Activated B cell treated with CpG ODN at 0.5 μM for 24 hours (primary cell): ENCODE measurements at places on chromosomes 6 and 20.

DNA sequence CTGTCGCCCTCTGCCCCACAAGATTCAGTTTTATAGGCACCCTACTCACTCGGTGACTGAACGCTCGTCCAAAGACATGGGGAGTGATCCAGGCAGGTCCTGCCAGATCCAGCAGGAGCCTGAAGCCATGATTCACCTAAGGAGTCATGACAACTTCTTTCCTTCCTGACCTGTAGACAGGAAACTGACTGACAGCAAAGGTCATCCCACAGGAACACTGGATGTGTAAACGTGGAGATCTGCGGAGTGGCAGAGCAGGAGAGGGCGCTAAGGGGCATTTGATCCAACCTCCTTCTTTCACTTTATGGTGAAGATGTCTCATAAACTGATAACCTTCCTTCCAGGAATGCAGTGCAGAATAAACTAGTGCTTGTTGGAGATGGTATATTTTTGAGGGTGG is 192.2 kb downstream of the GJA10 start:
- no peak for DNase-seq

DNA sequence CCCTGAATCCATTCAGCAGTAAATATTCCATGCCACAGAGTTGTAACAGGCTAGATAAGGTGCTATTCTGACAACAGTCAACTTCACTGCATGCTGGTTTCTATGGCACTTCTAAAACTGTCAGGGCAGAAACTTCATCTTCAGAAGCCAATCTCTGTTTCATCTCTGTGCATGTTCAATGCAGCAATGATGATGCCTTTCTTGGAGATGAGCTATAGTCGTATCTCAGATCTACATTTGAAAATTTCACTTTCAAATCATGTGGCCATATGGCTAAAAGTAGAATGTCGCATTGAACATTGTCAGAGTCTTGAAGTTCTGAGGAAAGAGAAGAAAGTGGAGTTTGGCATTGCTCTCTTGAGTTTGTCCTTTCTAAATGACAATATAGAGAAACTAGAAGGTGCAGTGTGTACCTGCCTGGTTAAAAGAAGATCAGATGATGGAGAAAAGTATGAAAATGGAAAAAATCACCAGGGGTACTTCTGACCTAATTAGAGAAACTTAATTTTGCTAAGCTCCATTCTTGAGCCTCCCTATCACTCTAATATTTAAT is 49.0 kb upstream of the VSTM2L start:
- DNase-seq: no peak

- no peak for DNase-seq
Measured at GRCh38 chr6:73610444-73611275, 43.1 kb downstream of the SLC17A5 start.

DNA sequence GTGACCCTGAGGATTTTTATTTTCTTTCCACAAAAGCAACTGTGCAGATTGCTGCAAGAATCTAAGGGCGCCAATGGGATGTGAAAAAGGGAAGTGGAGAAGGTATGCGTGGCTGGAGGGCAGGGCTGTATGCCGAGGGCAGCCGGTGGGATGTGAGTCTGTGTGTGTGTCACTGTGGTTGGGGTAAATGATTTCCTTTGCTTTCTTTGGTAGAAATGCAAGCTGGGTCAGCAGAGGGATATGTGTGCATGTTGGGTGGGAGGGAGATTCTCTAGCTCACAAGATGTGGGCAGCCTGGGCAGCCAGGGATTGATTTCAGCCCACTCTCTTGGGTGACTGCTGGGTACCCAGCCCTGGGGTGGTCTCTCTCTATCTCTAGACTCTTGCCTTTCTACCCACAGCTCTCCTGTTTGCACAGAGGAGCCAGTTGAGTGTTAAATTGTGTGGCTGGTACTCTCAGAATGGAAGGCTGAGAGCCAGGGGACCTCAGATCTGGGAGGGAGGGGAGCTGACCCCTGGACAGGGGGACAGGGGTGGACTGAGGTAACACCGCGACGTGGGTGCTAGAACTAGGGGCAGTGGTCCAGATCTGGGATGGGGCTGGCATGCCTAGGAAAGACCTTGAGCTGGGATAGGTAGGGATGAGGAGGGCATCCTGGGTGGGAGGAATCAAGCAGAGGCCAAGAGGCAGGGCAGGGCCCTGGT is 136.8 kb upstream of the RNF24 start:
- no peak for DNase-seq

DNA sequence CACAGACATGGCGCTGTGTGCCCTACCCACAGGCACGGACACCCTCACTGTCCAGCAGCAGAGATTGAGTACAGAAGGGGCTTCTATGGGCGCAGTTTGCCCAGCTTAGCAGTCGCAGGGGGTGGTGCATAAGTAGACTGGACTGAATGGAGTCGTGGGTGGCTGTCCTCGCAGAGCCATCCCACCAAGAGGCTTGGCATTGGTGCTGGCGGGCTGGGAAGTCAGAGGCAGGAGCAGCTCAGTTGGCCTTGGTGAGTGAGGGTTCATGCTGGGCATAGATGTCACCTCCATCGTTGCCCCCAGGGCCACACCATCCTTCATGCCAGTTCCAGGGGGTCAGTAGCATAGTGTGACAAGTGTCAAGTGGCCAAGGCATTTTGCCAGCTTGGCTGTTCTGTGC is 25.2 kb downstream of the SUMO4 start:
- no peak for DNase-seq

DNA sequence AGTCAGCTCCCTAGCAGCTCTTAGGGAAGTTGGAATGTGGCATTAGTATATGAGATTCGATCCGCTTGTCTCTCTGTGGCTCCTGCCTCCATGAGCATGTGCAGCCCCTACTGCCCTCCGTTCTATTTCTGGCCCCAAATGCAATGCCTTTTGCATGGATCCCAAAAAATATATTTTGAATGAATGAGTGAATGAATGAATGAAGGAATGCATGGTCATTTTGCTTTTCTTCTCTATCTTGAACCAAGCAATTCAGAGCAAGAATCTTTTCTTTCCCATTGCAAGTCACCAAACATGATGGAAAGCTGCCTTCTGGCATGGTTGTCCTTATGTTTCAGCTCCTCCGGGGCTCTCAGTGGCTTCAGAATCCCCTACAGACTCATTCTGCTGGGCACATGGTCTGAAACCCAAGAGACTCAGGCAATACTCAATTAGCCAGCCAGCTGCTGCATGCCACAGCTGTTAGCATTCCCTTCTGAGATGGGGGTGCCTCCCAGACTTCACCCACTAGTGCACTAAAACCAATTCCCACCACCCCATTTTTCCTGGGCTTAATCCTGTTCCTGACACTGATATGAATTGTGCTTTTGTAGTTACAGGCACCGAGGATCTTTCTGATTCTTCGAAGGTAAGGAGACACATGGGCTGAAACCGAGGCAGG is 2.6 kb upstream of the IYD start:
- DNase-seq: no peak

GRCh38 chr20:48465271-48465670 is 362.5 kb downstream of the PREX1 start:
- DNase-seq: no peak

GRCh38 chr6:43089467-43089866 is 13.4 kb downstream of the PTK7 start:
- no peak for DNase-seq
